C1 segment of cervical spinal cord (tissue), 14 donors: ENCODE measurements at places on chromosomes 11 and 22.

DNA sequence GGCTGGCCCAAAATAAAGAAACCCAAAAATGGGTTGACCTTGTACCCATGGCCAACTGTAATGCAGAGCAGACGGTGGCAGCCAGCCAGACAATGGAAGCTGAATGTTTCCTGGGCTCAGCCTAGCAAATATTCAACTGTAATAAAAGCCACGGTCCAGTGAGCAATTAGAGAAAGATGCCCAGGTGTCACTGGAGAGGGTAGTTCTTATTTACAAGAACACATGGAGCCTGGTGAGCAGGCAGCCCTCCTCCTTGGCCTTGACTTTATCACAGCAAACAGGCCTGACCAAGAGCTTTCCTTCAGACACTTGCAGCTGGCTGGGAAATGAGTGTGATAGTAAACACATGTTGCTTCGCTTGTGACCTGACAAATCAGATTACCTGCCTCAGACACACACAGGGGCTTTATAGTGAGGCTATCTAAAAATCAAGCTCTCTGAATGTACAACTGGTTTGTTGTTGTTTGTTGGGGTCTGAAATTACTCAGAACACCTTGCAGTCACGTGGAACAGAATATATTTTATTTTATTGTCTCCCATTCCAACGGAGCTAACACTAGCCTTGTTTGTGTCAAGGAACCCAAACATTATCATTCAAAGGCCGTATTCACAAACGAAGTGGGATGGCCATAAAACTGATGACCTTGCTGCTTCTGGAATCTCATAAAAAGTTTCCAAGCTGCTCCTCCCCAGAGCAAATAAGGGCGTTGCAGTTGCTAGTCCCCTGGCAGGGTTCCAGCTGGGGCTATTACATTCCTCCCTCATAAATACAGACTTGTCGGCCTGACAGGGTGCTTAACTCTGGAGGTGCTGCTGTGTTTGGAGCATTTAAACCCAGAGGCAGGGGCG, 161.1 kb downstream of the BBOX1 start:
- DNase-seq, result no peak

- no peak for DNase-seq
Measured at GRCh38 chr22:47918276-47918921, 1155.9 kb downstream of the TBC1D22A start.

- peak; percentile 39 for DNase-seq
Measured at GRCh38 chr11:68841718-68842426, at the start of gene CPT1A. Gene CPT1A, minus strand, starts transcription at chr11:68841916. Its CDS starts 26,442 bp downstream, at chr11:68815474.

- DNase-seq, result no peak
Measured at GRCh38 chr22:50531962-50532674, 2.3 kb upstream of the TYMP start.

GRCh38 chr22:37161443-37161842, 11.7 kb upstream of the IL2RB start:
- no peak for DNase-seq

GRCh38 chr22:22720201-22720723, 75.8 kb downstream of the GGTLC2 start:
- no peak for DNase-seq

DNA sequence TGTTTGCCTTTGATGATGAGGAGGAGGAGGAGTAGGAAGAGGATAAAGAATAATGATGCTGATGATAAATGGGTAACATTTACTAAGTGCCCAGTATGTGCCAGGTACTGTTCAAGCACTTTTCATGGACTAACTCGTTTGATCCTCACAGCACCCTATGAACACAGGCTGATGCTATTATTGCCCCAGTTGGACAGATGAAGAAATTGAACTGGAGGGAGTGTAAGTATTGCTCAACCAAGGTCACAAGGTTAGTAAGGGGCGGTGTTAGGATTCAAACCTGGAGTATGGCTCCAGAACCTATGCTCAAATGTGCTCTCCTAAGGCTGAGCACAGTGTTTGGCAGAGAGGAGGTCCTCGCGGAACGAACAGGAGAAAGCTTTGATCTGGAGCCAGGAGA, 78.6 kb downstream of the SYN3 start:
- DNase-seq, result no peak

- DNase-seq, result no peak
Measured at GRCh38 chr22:49664891-49665290, 162.8 kb downstream of the BRD1 start.

GRCh38 chr22:27677905-27678458, 123.6 kb downstream of the MN1 start:
- DNase-seq, result no peak

GRCh38 chr11:85810871-85811611, at the start of gene SYTL2:
Gene SYTL2, minus strand, starts transcription at chr11:85811141. Its CDS starts 53,416 bp downstream, at chr11:85757725.
- DNase-seq, result peak; percentile 47

DNA sequence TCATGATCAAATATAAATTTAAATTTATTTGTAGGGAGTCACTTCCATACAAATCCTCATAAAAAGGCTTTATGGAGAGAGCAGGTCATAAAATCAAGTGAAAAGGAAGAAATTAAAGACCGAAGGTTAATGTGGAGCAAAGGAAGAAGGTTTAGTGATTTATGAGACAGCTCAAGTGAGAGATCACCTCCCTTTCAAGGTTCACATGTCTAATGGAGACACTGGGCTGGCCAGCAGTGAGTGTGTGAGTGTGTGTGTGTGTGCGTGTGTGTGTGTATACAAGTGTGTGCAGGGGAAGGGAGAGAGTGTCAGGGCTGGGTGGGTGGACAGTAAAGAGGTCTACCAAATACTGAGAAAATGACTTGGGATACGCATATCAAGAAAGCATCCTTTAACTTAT, 251.2 kb downstream of the FAT3 start:
- no peak for DNase-seq

DNA sequence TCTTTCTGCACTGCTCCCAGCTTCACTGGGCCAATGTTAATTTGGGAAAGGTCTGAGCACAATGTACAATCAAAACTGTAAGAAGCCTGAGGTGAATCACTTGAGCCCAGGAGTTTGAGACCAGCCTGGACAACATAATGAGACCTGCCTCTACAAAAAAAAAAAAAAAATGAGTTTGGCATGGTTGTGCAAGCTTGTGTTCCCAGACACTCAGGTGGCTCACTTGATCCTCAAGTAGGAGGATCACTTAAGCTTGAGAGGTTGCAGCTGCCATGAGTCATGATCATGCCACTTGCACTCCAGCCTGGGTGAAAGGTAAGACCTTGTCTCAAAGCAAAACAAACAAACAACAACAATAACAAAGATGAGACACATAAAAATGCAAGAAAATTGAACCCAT, 38.6 kb upstream of the SC5D start:
- no peak for DNase-seq

GRCh38 chr11:67281552-67282150, 7.5 kb upstream of the ANKRD13D start:
- no peak for DNase-seq

DNA sequence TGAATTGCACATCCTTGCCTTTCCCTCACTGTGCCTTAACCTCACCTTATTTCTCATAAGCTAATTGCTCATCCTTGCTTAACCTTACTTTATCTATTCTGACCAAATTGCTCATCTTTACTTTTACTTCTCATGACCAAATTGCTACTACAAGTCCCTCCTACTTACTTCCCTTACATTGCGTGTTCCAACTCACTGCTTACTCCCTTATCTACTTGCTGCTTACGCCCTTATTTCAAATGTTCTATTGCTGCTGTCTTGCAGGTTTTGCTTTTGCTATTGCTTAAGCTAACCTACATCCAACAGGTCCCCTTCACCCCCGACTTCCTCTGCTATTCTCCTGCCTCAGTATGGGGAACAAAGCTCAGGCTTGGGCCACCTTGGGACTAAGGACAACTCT, 8.0 kb downstream of the OR8B2 start:
- DNase-seq, result no peak

DNA sequence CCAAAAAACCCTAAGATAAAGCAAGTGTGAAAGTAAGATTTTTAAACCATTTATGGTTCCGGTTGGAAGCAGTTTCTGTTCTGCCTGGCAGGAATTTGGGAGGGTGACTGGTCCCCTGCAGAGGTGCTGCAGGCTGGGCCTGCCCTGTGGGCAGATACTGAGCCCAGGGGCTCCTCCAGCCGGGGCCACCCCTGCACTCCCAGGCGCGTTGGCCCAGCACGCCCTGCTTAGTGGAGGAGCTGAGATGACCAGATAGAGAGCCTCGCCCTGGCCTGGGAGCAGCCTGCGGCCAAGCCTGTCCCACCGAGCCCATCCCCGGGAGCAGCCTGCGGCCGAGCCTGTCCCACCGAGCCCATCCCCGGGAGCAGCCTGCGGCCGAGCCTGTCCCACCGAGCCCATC, 8.0 kb downstream of the PHLDA2 start:
- no peak for DNase-seq

- no peak for DNase-seq
Measured at GRCh38 chr11:103668859-103669258, 367.6 kb upstream of the DDI1 start.

GRCh38 chr11:1728931-1729691, 21.3 kb downstream of the IFITM10 start:
- no peak for DNase-seq

DNA sequence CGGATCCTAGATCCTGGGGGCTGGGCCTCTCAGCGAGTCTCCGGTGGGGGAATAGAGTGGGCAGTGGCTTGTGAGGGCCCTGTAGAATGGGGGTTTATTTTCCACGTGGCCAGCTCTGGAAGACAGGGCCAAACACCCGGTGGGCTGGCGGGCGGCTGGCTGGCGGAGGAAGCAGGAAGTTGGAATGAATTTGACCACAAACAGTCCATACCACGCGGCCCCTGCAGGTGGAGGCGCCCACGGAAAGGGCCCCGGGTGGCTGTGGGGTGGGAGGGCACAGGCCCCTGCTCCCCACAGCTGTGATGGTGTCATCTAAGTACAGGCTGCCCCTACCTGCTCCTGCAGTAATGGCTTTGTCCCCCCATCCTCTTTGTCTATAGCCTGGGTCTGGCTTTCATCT, 15.1 kb downstream of the MCAT start:
- DNase-seq, result no peak

- no peak for DNase-seq
Measured at GRCh38 chr11:133156986-133157745, 375.1 kb downstream of the OPCML start.

- DNase-seq, result no peak
Measured at GRCh38 chr11:19602406-19602805, 110.2 kb upstream of the NAV2 start.

GRCh38 chr11:9688716-9689511, 25.0 kb downstream of the SWAP70 start:
- DNase-seq, result no peak

DNA sequence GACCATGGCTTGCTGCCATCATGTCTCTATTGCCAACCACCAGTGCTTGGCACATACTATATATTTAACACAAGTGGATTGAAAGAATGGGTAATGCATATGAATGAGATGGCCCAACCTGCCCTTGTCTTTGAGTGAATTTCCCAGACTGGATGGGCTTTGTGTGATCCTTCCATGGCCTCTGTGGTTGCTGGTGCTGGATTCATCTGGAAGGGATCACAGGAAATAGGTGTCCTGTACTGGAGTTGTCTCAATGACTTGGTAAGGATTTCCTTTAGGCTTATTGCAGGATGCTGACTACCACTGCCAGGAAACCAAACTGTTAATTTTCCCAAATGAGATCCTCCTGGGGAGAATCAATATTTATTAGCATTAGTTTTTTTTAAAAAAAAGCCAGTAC, 328.6 kb downstream of the TMEM135 start:
- DNase-seq, result no peak

GRCh38 chr11:17389211-17389956, 925 bp upstream of the KCNJ11 start:
- peak; percentile 6 for DNase-seq

GRCh38 chr22:47474464-47474863, 712.0 kb downstream of the TBC1D22A start:
- DNase-seq, result no peak

GRCh38 chr22:46971099-46971763, 208.8 kb downstream of the TBC1D22A start:
- DNase-seq, result no peak

DNA sequence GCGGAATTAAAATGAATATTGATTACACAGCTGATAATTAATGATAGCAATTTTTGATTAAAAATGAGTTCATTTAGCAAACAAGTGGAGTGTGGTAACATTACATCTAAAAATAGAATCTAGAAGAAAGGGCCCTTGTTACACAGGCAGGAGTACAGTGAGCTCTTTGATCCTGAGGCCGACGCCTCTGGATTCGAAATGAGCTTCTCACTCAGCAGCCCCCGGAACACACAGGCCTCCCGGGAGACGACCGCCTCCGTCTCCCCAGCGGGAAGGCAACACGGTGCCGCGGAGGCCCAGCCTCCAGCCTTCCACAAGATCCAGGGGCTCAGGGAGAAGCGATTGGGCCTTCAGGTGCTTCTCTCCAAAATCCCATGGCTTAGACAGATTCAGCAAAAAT, 379.1 kb downstream of the BRD1 start:
- no peak for DNase-seq

GRCh38 chr11:10125522-10126133, 168.4 kb downstream of the SBF2 start:
- DNase-seq, result no peak

- no peak for DNase-seq
Measured at GRCh38 chr11:10657308-10658271, 36.0 kb downstream of the IRAG1 start.

GRCh38 chr22:46681010-46681409, 57.0 kb downstream of the CERK start:
- DNase-seq, result no peak

DNA sequence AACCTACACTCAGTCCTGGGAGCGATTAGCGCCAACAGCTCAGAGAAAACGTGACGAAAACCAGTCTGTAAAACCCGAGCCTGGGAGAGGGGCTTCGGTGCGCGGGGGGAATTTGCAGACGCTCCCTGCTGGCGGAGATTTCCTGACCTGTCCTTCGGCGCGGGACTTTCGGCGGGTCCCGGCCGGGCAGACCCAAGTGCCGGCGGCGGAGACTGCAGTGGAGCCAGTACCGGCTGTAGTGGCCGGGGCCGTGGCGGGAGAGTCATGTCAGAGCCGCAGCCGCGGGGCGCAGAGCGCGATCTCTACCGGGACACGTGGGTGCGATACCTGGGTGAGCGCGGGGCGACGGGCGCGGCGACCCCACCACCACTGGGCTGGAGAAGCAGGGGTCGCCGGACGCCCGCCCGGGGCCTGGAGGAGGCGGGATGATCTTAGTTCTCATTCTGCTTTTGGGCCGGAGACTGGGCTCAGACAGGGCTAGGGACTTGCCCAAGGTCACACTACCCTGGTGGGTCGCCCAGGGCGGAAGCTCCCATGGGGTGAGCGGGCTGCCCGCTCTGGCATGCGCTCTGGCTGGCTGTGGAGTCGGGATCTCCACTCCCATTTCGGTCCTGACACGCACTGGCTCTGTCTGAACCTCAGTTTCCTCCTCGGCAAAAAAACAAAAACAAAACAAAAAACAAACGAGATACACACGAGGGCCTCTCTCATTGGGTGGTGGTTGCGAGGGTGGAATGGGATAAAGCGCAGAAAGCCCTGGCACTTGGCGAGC, at the start of gene MTFP1:
Gene MTFP1 (plus strand): TSS at position 153 of the 772 bp plus-strand sequence. CDS start 112 bp downstream, at position 265.
- DNase-seq, result no peak
